CD4-positive, alpha-beta T cell (primary cell): ENCODE measurements at places on chromosomes 5 and 9.

GRCh38 chr9:127206666-127207065, 57.9 kb upstream of the GARNL3 start:
- DNase-seq = no peak

DNA sequence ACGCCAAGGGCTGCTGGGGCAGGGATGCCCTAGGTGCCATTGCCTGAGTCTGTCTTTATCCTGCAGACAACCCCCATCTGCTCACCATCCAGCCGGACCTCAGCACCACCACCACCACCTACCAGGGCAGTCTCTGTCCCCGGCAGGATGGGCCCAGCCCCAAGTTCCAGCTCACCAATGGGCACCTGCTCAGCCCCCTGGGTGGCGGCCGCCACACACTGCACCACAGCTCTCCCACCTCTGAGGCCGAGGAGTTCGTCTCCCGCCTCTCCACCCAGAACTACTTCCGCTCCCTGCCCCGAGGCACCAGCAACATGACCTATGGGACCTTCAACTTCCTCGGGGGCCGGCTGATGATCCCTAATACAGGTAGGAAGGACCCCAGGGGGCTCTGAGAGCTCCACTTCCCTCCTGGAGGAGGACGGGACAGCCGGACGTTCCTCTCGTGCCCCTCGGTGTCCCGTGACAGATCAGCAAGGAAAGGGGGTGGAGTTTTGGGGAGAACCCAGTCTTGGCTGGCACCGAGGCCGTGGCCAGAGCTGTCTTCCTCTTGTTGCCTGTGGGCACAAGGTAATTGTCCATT, 24.9 kb downstream of the HK3 start:
- DNase-seq = no peak

GRCh38 chr9:124658165-124659017, 112.7 kb downstream of the NR6A1 start:
- DNase-seq = peak; percentile 5

- DNase-seq = peak; percentile 26
Observed at GRCh38 chr5:1666812-1667588, 132.6 kb downstream of the MRPL36 start.

- DNase-seq = no peak
Observed at GRCh38 chr5:173833196-173833985, 54.8 kb upstream of the CPEB4 start.

DNA sequence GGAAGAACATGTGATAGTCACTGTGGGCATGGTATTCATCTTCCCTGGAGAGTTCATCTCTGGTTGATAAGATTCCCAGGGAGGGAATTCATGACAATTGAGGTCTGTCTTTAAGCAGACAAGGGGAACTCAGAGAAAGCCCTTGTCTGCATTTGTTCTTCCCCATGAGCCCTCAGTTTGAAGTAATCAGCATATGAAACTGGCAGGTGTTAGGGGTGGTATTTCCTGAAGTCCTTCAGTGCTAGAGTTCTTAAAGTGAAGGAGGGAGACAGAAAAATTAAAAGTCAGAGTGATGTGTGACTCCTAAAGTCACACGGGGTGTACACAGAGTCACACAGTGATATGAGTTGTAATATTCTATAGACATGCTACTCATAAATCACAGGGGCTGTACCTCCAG, 60.6 kb upstream of the SYK start:
- no peak for DNase-seq

- no peak for DNase-seq
Observed at GRCh38 chr5:1636981-1637638, 113.3 kb upstream of the LPCAT1 start.

GRCh38 chr9:35856882-35857281, 13.3 kb downstream of the OR13J1 start:
- DNase-seq = no peak

- DNase-seq = no peak
Observed at GRCh38 chr5:55033568-55033967, 9.5 kb downstream of the GZMK start.

DNA sequence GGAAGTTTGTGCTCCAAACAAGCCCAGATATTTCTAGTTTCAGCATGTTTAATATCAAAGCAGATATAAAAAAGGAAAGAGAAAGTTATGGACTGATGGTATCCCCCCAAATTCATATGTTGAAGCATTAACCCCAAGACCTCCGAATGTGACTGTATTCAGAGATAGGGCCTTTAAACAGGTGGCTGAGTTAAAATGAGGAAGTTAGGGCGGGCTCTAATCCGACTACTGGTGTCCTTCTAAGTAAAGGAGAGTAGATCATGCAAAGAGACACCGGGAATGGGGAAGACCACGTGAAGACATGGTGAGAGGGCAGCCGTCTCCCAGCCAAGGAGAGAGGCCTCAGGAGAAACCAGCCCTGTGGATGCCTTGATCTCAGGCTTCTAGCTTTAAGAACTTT, 324.1 kb upstream of the KIF2A start:
- DNase-seq = no peak

DNA sequence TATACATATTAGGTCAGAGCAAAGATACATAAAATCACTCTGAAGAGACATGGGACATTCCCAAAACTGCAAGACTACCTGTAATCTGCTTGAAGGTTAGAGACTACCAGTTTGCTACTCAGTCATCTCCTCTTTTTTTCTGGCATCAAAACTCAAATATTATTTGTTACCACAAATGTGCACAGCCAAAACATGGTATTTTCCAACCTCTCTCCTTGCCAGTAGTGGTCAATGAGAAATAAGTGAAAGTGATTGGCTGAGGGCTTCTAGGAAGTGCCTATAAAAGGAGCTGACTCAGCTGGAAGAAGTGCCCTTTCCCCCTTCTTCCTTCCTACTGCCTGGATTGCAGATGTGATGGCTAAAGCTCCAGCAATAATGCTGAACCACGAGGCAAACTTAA, 13.8 kb downstream of the GZMK start:
- no peak for DNase-seq

DNA sequence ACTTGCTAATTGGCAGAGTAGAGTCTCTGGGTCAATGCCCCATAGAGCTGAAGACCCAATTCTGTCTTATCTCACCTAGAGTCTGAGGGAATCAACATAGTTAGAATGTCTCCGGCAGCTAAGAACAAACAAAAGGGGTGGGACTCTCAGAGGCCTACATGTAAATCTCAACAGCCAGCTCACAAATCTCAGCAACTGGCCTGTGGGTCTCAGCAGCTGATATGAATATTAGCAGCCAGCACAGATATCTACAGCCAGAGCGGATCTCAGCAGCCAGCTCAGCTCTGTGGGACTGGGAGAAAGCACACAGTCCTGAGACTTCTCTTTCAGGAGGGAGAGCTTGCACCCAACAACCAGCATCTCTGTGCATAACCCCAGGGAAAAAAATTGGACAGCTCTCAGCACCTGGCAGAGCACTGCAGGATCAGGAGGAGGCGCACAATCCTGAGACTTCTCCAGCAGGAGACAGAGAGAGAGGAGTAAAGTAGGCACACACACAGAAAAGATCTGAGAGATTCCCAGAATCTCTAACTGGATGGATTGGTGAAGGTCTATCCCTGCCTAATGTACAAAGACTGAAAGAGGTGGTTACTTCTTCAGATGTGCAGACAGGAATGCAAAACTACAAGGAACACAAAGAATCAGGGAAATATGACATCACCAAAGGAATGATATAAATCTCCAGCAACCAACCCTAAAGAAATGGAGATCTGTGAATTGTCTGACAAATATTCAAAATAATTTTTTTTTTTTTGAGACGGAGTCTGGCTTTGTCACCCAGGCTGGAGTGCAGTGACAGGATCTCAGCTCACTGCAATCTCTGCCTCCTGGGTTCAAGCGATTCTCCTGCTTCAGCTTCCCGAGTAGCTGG, 29.2 kb downstream of the KLF4 start:
- DNase-seq = no peak

DNA sequence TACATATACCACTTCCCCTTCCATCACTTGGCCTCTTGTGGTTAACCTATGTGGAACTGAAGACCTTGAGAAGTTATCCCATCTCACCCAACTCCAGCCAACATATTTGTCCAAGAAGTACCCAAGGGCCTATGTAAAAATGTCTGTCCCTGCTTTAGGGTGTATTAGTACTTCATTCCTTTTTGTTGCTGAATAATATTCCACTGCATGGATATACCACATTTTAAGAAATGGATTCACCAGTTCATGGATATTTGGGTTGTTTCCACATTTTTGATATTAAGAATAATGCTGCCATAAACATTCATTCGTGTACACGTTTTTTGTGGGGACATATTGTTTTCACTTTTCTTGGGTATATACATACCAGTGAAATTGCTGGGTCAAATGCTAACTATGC, 28.6 kb downstream of the IDNK start:
- no peak for DNase-seq

- no peak for DNase-seq
Observed at GRCh38 chr9:76704593-76705204, 59.5 kb upstream of the PCA3 start.

- no peak for DNase-seq
Observed at GRCh38 chr9:92224177-92224576, 69.3 kb downstream of the IARS1 start.

GRCh38 chr5:159913048-159913447, 3.2 kb upstream of the ADRA1B start:
- DNase-seq = no peak

- DNase-seq = no peak
Observed at GRCh38 chr5:112795342-112795741, 57.7 kb downstream of the APC start.

- no peak for DNase-seq
Observed at GRCh38 chr9:8349901-8350300, 550.3 kb upstream of the DMAC1 start.
